Activated naive CD4-positive, alpha-beta T cell (primary cell): ENCODE measurements at places on chromosomes 6 and 20.

- peak; percentile 47 for DNase-seq
These were observed 9.7 kb upstream of the CEP43 start for GRCh38 chr6:166989427-166990032.

GRCh38 chr20:35988910-35989463 is 20.6 kb downstream of the CNBD2 start:
- no peak for DNase-seq

GRCh38 chr6:29730575-29731126 is 7.4 kb downstream of the HLA-F start:
- DNase-seq: no peak

DNA sequence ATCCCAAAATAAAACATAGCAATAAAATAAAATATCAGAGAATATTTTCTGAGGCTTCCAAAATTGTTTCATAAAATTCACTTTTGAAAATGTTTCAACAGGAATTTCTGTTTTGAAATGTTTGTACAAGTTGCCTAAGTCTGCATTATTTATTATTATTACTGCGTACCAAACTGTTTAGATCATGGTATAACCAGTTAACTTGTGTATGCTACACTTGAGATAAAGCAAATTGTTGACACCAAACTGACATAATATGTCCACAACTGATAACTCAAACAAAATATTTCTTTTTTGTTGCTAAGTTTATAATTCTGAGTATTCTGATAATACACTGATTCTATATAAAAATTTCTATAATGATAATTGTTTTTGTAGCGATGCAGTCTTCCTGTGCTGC is 531.8 kb upstream of the EYS start:
- DNase-seq: no peak
